ENCODE measurements at places on chromosomes 1 and 21.

- DNase-seq: no peak
These were observed 140.6 kb downstream of the SYF2 start for GRCh38 chr1:25091658-25092057.

DNA sequence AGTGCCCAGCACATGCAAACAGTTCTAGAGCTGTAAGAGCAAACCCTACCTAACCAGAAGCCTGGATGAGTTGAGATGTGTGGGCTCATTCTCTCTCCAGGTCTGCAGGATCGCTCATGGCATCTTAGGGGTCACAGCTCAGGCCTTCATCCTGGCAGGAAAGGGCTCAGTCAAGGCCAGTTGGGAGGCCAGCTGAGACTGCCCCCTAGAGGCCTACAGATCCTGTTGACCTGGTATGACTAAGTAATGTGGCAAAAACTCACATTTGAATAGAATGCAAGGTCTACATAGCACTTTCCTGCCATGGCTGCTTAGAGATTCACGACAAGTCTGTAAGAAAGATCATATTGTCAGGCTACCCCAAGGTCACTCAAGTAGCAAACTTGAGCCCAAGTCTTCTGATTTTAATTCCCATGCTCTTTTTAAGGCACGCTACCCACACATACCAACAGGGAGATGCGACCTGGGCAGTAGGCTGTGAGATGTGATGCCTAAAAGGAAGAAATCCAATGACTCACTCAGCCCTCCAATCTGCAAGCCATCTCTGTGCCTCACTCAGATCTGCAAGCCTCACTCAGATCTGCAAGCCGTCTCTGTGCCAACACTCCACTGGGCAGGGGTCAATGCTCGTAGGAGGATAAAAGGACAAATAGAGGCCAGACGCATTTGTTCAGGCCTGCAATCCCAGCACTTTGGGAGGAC lies 5.1 kb upstream of the CAPN8 start:
- no peak for DNase-seq

DNA sequence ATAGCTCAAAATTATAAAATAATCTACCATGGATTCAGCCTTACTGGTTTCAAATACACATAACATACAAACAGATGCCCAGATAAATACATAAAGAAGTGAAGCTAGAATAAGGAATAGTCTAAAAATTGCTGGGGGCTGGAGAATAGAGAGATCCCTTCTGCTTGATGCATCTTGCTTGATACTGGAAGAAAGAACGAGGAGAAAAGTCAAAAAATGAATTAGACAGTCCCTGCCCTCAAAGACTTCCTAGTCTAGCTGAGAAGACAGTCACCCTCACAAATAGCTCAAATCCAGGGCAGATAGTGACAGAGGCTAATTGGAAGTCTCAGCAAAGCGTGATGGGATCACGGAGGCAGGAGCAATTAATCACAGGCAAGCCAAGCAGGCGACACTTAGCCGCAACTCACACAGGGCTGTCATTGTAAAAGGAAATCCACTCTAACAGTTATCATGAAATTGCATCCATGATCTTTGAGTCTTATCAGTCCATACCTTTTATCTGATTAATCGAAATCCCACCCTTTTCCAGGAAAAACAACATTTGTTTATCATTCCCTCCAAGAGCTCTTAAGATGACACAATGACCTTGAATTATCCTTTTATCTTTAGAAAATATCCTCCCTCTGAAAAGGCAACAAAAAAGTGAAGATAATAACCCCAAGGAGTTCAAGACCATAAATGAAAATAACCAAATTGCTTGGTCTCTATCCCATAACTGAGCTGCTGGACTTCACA lies 59.7 kb upstream of the TIAM1 start:
- no peak for DNase-seq

- DNase-seq: no peak
These were observed 16.5 kb upstream of the MPZL1 start for GRCh38 chr1:167705250-167705649.

- DNase-seq: peak; percentile 65
These were observed at the start of gene NBPF3 for GRCh38 chr1:21439721-21440629. NBPF3 (plus strand) TSS chr1:21440137; CDS start chr1:21445087, 4,950 bp downstream.

- DNase-seq: no peak
These were observed 1.1 kb downstream of the BATF3 start for GRCh38 chr1:212698467-212699103.

DNA sequence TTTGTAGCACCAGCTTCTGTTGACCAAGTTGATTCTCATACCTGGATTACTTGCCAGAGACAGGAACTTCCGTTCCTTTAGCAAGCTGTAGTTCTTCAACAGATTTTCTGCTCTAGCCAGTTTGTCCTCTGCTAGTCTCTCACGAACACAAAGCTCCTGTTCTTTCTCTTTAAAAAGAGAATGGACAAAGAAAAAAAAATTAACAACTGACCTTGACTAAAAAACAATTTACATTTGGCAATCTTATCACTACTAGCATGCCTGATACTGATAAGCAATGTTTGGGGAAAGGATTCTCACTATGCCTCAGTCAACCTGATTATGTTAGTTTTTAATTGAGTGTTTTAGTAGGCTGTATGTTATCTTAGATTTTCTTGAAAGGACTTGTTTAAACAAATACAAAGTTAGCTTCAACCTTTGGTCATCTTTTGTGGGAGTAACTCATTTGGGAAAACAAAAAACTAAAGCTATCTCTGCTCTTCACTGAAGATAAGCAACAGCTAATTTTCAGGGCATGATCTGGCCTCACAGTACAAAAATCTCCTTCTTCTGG lies 8.3 kb downstream of the NEK2 start:
- no peak for DNase-seq

GRCh38 chr1:184686540-184686939 lies 68.1 kb downstream of the EDEM3 start:
- no peak for DNase-seq

DNA sequence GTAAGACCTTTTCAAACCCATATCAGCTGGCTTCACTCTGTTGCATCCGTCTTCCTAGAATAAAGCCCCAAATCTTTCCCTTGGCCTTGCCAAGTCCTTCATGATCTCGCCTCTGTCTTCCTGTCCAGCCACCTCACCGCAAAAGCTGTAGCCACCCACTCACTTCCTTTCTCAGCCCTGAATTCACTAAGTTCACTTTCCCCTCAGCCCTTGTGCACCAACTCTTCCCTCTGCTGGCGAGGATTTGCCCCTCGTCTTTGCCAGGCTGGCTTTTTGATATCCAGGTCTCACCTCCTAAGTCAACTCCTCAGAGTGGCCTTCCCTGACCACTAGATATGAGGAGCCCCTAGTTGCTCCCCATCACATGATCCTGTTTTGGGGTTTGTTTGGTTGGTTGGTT lies 3.9 kb upstream of the COL16A1 start:
- DNase-seq: no peak

GRCh38 chr1:154752273-154753030 lies 117.6 kb downstream of the KCNN3 start:
- no peak for DNase-seq
